Cardiac muscle cell (in vitro differentiated cells and primary cell): ENCODE measurements at places on chromosomes 1 and 21. TPM values are rescaled to one million over a fixed set of nuclear protein-coding genes. Genes with fewer than 3 reads are reported as not detected.

GRCh38 chr1:225657462-225657989 lies 4.6 kb upstream of the ENAH start:
- DNase-seq = peak; percentile 81

Gene CR1L
- not detected in 2 replicates for total RNA-seq

DNA sequence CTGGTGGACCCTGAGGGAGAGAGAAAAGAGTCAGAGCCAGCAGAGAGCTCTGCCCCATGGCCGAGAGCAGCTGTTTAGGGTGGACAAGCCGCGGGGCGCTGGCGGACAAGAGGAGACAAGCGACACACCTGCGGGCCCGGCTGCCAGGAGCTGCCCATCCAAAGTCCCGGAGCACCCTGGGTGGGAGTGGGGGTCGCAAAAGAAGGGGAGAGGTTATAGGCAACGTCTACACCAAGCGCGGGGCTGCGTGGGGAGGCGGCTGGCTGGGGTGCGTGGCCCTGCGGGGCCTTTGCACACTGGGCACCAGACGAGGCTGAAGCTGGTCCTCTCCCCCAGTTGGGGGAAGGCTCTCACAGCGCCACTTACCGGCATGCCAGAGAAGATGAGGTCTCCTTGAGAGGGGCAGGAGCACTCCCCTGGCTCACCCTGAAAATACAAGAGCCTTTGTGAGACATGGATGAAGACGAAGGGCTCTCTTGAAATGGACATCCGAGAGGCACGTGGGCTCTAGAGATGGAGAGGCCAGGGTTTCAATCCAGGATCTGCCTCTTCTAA lies 24.1 kb downstream of the COL16A1 start:
- DNase-seq = no peak

Gene MROH9
- not detected in 2 replicates for total RNA-seq

- peak; percentile 84 for DNase-seq
These were observed 15.2 kb upstream of the HMCN1 start for GRCh38 chr1:185719021-185719420.

GRCh38 chr1:77415579-77415978 lies 133.8 kb downstream of the AK5 start:
- no peak for DNase-seq

GRCh38 chr1:117612517-117613248 lies 6.8 kb downstream of the TENT5C start:
- DNase-seq = peak; percentile 85

GRCh38 chr1:75188892-75189291 lies 54.7 kb downstream of the LHX8 start:
- DNase-seq = no peak

GRCh38 chr1:186330758-186331157 lies 44.3 kb downstream of the TPR start:
- no peak for DNase-seq

DNA sequence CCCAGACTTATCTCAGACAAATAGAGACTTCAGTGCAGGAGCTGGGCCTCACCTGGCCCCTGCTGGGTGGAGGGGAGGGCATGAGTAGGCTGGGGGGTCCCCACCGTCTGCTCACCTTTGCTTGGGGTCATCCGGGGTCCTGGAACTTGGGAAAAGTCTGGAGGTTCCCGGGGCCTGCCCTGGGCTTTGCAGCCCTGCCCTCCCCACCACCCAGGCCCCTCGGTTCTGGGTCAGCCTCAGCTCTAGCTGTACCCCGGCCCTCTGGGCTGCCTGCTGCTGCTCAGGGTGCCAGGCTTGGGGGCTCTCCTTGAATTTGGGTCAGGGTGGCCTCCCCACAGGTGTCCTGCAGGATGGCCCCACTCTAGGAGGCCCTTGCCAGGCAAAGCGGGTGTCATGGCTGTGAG lies 2.4 kb upstream of the TMEM52 start:
- DNase-seq = no peak

DNA sequence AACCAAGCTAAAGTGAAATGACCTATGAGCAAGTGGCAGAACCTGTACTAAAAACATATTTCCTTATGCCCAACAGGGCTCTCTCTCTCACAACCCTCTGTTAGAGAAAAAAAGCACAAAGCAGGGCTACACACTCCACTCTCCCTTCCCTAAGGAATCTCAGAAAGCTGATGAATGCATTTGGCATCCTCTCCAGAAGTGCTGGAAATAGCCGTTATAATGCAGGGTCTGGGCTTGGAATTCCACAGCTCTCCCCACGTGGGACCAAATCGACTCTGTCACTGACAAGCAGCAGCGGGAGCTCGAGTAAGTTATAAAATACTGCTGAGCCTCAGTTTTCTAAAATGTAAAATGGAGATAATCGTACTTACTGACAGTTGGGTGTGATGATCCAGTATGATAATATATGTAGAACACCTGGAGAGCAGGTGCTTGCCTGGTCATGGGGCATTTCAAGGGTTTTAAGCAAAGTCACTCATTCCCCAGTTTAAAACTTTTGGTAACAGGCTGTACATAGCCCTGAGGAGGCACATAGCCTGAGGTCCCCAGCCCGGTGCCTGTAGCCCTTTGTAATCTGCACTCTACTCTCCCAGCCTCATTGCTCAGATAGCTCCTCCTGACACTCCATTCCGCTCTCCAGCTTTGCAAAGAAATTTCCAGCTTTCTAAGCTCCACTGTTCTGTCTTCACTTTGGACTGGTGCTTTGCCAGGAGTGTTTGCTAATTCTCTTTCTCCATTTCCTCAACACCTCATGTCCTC lies 175.6 kb upstream of the DAB1 start:
- peak; percentile 85 for DNase-seq

DNA sequence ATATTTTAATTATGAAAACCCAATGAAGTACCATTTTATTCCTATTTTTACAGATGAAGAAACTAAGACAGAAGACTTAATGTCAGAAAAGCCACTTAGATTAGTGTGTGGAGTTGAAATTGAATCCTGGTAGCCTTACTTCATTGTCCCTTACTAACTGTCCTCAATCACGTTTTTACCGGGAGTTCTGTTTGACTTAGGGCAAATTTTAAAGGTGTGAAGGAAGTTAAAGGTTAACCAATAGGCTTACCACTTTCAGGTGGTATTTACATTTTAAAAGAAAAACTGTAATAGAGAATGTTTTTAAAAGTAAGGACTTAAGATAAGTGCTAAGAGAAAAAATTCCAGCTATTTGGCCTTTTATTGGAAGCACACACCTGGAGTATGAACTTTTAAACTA lies 12.4 kb downstream of the RRP15 start:
- no peak for DNase-seq

DNA sequence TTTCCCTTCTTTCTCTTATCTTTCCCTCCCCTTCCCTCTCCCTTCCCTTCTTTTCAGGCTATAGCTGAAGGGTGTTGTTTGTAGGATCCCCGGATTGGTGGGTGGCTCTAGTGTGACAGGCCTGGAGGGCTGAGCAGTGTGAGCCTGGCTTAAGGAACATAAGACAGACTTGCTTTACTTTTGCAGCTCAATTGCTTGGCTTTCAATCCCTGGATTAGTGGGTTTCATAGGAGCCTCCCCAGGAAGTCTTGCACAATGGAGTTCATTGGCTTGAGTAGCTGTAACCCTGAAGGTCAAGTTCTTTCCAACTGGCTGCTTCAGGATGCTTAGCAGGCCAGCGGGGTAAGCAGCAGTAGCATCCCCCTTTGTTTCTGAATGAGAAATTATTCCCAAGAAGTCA lies 126.7 kb downstream of the CAMTA1 start:
- no peak for DNase-seq

Gene RYR2
- total RNA-seq = 87.1 and 155 TPM in 2 replicates
